ENCODE measurements at places on chromosomes 6 and 20.

- DNase-seq = no peak
Measured at GRCh38 chr6:133978896-133979240, 25.8 kb downstream of the TBPL1 start.

DNA sequence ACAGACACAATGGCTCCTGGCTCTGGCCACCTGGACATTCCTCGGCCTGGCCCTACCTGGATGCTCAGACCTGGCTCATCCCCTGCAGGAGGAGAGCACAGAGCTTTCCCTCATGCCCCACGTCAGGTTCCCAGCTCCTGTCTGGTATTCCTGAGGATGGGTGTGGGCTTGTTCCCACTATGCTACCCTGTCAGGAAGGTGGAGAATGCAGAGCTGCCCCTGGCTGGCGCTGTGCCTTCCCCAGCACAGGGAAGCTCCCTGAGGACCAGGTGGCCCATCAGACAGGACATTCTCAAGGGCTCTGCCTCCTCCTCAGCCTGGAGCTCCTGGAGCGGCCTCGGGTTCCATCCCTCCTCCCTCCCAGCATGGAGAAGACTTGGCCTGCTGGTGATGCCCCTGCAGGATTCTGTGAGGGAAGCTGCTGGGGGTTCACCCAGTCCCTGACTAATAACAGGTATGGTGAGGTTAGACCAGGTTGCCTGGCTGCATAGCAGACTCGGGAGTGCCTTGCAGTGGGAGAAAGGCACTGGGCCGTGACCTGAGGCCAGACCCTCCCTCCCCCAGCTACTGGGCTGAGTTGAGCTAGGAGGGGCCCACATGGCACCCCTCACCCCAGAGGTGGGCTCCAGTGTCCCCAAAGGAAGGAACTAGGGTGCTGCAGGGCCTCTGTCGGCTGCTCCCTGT is 156.0 kb upstream of the MLN start:
- no peak for DNase-seq

- DNase-seq = no peak
Measured at GRCh38 chr6:36129941-36130666, at the start of gene MAPK13. TSS of gene MAPK13 (plus strand) at chr6:36130513. CDS start at chr6:36130583, 70 bp downstream.

- DNase-seq = no peak
Measured at GRCh38 chr20:8404912-8405635, 273.0 kb downstream of the PLCB1 start.

- no peak for DNase-seq
Measured at GRCh38 chr20:16951876-16952275, 203.7 kb downstream of the OTOR start.

DNA sequence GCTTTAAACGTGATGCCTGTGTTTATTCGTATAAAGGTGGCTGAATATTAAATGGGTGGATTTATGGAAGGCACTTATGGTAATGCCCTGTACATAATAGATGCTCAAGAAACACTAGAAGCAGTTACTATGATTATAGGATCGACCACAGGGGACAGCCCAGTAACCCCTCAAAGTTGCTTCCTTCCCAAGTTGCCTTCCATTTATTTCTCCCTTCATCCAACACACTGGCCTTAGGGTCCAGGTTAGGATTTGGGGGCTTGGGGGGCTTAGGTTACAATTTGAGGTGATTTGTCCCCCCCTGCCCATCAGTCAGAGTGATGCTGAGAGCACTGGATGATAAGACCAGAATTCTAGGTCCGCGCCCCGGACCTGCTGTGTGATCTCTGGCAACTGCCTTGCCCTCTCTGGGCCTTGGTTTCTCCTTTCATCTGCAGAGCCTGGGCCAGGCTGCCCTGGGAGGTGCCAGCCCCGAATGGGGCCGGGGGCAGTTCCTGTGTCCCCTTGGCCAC is 101.5 kb downstream of the CEBPB start:
- DNase-seq = no peak

DNA sequence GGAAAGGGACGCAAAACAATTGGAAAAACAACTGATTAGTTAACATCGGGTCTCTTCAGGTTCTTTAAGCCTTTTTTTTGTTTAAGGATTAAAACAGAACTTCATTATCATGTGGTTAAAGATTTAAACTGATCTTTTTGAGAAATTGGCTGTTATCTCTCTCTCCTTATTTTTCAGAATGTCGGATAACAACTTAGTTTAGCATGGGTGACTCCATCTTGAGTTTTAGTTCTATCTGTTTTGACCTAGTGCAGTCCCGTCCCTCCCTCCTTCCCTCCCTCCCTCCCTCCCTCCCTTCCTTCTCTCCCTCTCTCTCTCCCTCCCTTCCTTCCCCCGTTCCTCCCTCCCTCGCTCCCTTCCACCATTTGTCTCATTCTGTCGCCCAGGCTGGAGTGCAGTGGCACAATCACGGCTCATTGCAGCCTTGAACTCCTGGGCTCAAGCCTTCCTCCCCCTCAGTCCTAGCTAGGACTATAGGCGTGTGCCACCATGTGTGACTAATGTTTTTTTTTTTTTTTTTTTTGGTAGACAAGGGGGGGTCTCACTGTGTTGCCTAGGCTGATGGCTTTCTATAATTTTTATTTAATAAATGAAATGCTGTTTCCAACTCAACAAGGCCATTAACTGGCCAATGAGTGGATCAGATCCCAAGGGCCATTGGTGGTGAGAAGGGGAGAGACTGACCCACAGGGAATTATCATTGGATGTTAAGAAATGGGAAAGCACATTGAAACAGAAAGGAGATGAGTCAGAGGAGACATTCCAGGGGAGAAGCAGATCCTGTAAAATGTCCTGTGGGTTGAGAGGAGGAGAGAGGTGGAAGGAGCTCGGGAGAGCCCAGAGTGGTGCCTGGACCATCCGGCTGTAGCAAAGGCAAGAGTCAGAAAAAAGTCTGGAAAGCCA is 13.6 kb downstream of the BAK1 start:
- DNase-seq = no peak

DNA sequence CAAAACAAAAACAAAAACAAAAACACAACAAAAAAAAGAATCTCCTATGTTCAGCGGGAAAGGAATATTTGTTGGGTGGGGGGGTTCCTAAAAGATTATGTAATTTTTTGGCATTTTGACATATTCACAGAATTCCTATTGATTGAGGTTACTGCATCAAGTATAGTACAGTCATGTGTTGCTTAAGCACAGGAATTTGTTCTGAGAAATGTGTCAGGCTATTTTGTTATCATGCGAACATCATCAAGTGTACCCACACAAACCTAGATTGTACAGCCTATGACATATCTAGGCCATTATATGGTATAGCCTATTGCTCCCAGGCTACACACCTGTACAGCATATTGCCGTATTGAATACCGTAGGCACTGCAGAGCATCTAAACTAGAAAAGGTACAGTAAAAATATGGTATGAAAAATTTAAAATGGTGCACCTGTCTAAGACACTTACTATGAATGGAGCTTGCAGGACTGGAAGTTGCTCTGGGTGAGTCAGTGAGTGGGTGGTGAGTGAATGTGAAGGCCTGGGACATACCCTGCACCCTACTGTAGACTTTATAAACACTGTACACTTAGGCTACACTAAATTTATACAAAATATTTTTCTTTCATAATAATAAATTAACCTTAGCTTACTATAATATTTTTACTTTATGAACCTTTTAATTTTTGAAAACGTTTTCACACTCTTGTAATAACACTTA is 110.6 kb downstream of the CDKAL1 start:
- no peak for DNase-seq

DNA sequence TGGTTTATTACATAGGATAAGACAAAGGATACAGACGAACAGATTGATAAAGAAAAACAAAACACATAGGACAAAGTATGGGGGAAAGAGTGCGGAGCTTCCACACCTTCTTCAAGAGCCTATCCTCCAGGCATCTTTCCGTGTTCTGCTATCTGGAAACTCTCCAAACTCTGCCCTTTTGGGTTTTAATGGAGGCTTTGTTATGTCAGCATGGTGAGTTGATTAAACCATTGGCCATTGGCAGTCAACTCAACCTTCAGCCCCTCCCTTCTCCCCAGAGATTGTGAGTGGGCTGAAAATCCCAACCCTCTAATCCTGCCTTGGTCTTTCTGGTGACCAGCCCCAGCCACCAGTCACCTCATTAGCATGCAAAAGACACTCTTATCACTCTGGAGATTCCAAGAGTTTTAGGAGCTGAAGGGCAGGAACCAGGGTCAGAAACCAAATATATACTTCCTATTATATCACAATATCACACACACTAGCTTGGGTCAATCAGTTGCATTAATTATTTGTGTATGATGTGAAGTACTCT is 23.8 kb downstream of the HLA-DOB start:
- no peak for DNase-seq

GRCh38 chr6:101545191-101545590 is 151.7 kb downstream of the GRIK2 start:
- no peak for DNase-seq

DNA sequence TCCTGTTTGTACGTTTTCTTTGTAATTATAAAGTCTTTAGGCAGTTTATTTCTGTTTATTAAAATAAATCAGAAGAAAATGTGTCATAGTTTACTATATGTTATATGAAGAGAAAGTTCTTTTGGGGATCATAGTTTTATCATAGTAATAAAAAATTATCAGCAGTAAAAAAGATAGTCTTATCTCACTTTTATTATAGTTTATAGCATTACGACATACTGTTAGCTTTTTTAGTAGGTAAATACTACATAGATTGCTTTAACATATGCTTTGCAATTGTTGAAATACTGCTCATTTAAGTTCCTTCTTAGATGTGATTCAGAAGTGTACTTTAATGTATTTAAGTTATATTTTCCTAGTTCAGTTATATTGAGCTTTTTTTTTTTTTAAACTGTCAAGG is 13.9 kb downstream of the QKI start:
- no peak for DNase-seq

GRCh38 chr6:92047152-92047850 is 1372.1 kb downstream of the EPHA7 start:
- no peak for DNase-seq

GRCh38 chr20:44089987-44090674 is 96.9 kb downstream of the JPH2 start:
- no peak for DNase-seq

- no peak for DNase-seq
Measured at GRCh38 chr6:37187321-37188022, 17.5 kb downstream of the PIM1 start.

DNA sequence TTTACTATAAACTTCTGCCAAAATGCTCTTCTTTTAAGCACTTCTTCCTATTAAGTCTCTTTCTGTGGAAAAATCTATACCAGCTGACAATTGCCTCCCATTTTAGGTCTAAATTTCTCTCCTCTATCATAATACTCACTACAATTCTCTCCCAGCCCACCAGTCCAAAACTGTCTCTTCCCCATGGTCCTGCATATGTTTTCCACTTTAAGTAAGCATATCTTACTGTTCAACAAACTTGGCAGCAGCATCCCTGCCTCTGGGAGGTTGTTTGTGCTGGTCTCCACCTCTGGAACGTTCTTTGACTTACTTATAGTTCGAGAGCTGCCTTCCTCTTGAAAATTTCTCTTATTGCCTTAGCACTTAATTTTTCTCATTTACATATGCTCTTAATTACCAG is 180.5 kb downstream of the COL12A1 start:
- no peak for DNase-seq

All from activated CD8-positive, alpha-beta memory T cell treated with anti-CD3 and anti-CD28 coated beads for 1 hour (primary cell).